Subcutaneous preadipocyte (primary cell): ENCODE measurements at places on chromosomes 11 and 22. TPM values are rescaled to one million over a fixed set of nuclear protein-coding genes. Genes with fewer than 3 reads are reported as not detected.

Gene DSCAML1
- not detected in 2 replicates for total RNA-seq

Gene RFPL3
- total RNA-seq, result not detected in 2 replicates

Gene MN1
- 1.8 and 4.1 TPM in 2 replicates for total RNA-seq

Gene DEFB131B
- not detected in 2 replicates for total RNA-seq

Gene SHANK2
- 2.0 and 4.8 TPM in 2 replicates for total RNA-seq

Gene ELMOD1
- total RNA-seq, result under 0.01 and 0.20 TPM in 2 replicates

Gene C11orf87
- not detected in 2 replicates for total RNA-seq

Gene PNPLA5
- not detected in 2 replicates for total RNA-seq

Gene TUB
- total RNA-seq, result 4.5 and 7.7 TPM in 2 replicates

Gene F2
- not detected in 2 replicates for total RNA-seq

Gene PKDREJ
- not detected in 2 replicates for total RNA-seq

Gene ETS1
- total RNA-seq, result 33.1 and 63.9 TPM in 2 replicates

Gene MFNG
- 0.59 TPM in 1 of 2 replicates, not detected in the other for total RNA-seq

Gene OR4C6
- not detected in 2 replicates for total RNA-seq

Gene OR8A1
- total RNA-seq, result not detected in 2 replicates

Gene FXYD2
- 0.20 TPM in 1 of 2 replicates, not detected in the other for total RNA-seq

Gene LRRN4CL
- total RNA-seq, result 16.4 and 38.2 TPM in 2 replicates

Gene BDNF
- total RNA-seq, result under 0.01 and 0.39 TPM in 2 replicates

Gene UBQLN3
- not detected in 2 replicates for total RNA-seq

Gene HPX
- 0.37 and 0.98 TPM in 2 replicates for total RNA-seq

Gene MPPED2
- not detected in 2 replicates for total RNA-seq

Gene CTSW
- total RNA-seq, result under 0.01 TPM in 1 of 2 replicates, not detected in the other

Gene SCT
- not detected in 2 replicates for total RNA-seq

Gene IRAG1
- total RNA-seq, result 0.37 and 0.39 TPM in 2 replicates

Gene B4GAT1
- total RNA-seq, result 17.2 and 19.8 TPM in 2 replicates

Gene MS4A6E
- not detected in 2 replicates for total RNA-seq

Gene MOGAT2
- not detected in 2 replicates for total RNA-seq

Gene RAB39A
- total RNA-seq, result under 0.01 TPM in 1 of 2 replicates, not detected in the other

Gene GPR83
- total RNA-seq, result under 0.01 TPM in 2 replicates

Gene MAPK11
- 2.5 and 4.4 TPM in 2 replicates for total RNA-seq

Gene VSIG2
- total RNA-seq, result not detected in 2 replicates

Gene MMP13
- total RNA-seq, result not detected in 2 replicates

Gene OR5D18
- total RNA-seq, result not detected in 2 replicates

Gene SSRP1
- 82.7 and 106 TPM in 2 replicates for total RNA-seq
